ENCODE measurements at places on chromosomes 7 and 10.

DNA sequence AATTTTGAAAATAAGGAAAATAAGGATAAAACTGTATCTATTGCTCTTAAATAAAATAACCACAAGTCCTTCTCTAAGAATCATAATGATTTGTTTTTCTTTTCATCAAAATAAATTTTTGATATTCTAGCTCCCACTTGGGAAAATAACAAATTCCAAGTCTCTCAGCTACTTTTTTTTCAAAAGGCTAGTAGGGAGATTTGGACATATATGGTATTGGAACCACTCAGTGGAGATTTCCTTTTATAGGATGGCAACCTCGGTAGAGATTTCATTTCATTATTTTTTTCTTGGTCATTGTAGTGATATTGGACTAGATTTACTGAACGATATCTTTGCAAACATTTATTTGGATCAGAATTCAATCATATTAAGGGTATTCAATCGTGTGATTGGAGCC lies 69.5 kb upstream of the PRKG1 start:
- no peak for DNase-seq

DNA sequence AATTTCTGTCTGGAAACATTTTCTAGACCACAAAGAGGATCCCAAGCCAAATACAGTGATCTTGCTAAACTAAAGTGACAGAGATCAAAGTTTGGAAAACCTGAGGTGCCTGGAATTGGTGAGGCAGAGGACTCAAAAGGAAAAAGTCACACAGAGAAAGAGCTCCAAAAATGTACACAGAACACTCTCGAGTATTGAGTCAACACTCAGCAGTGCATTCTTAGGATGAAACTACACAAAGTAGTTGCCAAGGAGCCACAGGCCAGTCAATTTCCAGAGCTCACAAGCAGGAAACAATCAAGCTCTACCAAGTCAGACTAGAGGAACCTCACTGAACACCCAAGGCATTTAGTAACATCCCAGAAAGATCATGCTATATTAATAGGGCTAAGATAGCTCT lies 61.3 kb downstream of the MICU1 start:
- no peak for DNase-seq

DNA sequence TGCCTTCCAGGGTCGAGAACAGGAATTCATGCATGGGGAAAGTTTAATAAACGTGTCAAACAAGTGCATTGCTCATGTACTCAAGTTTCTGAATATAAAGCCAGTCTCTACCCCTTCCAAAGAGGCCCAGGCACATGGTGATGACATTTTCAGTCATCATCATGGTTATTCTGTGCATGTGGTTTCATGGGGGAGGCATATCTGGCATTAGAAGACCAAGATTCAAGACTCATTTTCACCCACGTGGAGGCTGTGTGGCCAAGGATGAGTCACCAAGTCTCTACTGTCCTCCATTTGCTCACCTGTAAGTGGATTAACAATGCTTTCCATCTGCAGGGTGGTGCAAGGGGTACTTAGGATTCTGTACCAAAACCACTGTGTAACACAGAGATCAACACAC lies 34.0 kb upstream of the CNPY1 start:
- no peak for DNase-seq

GRCh38 chr7:48031111-48031510 lies 2.2 kb upstream of the SUN3 start:
- no peak for DNase-seq

DNA sequence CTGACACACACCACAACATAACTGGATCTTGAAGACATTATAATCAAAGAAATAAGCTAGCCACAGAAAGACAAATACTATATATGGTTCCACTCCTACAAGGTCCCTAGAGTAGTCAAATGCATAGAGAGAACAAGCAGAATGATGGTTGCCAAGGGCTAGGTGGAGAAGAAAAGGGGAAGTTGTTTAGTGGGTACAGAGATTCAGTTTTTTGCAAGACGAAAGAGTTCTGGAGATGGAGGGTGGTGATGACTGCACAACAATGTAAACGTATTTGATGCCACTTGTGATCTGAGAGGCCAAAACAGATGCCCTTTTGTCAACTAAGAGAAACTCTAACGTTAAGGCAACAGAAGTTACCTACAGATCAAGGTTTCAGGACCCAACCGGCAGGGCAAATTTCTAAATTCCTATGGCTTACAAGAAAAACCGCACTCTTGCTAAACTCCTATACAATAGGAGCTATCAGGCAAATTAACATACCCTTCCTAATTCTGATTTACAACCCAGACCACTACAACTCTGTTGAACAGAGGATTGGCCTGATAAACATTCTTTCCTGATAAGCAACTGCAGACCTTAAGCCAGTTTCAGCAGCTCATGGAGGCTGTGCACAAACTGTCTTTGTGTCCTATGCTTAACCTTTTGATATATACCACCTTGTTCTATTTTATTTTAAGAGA lies 69.0 kb downstream of the FAM107B start:
- no peak for DNase-seq

Data from activated CD8-positive, alpha-beta memory T cell treated with anti-CD3 and anti-CD28 coated beads, Interleukin-2, amount 50 U/mL, for 48 hours (primary cell).